ENCODE measurements at places on chromosomes 6 and 20.

GRCh38 chr20:16801919-16802651, 53.9 kb downstream of the OTOR start:
- DNase-seq, result no peak

DNA sequence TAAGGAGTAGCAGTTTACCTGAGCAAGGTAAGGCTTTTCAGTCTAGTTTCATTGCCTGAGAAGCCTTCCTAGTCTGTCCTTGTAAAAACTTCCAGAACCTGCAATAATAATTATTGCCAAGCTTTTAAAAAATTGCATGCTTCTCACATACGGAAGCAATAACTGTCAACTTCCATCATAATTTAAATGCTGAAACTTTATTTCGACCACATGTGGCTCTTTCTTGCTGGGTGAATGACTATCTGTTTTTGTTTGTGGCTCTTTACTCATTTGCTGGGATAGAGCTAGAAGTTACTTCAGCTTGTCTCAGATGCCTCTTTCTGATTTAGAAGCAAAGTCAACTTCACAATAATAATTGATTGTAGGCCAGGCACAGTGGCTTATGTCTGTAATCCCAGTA, 95.9 kb upstream of the COL21A1 start:
- no peak for DNase-seq

DNA sequence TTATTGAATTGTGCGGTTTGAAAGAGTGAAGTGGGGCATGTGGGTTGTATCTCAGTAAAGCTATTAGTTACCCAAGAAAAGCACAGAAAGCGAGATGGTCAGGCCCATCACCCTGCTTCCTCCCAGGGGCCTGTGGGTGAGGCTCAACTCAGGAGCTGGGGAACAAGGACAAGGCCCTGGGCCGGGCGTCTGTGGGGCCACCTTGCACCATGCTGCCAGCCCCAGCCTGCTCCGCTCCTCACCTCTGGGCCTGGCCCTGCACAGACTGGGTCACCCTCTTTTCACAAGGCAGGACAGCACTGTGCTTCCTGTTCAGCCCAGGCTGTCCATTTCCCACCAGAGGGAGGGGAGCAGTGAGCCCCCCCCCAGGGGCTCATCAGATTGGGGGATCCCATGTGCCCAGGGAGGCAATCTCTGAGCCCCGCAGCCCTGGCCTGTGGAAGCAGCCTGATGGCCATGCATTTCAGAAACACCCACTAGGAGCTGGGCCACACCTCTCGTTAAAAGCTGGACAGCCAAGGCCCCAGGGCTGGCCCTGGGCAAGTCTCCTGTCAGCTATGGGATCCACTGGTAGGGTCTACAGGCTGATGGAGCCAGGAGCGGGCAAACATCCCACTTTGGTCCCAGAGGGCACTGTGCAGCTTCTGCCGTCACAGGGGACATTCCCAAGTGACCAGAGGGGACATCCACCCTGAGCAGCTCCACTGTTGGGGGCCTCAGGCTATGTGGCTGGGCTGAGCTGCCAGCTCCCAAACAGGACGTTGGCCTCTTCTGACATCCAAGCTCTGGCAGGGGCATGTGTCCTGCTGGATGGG, 55.9 kb downstream of the YTHDF1 start:
- DNase-seq, result no peak

DNA sequence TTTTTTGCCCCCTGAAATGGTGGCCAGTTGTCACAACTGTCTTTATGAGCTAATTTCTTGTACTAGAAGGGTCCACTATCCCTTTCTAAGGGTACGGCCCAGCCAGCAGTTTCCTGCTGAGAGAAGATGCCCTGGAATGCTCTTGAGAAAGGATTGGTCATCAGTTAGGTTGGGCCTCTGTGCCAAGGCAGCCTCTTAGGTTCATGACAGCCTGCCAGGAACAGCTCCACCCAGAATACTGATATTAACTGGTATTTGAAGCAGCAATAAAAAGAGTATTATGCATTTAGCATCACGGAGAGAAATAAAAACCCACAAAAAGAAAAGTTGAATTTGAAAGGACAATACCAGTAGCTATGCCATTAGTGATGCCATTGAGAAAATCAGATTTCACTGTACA, 9.0 kb upstream of the HINT3 start:
- no peak for DNase-seq

GRCh38 chr20:49562311-49563014, 5.5 kb downstream of the PTGIS start:
- DNase-seq, result no peak

DNA sequence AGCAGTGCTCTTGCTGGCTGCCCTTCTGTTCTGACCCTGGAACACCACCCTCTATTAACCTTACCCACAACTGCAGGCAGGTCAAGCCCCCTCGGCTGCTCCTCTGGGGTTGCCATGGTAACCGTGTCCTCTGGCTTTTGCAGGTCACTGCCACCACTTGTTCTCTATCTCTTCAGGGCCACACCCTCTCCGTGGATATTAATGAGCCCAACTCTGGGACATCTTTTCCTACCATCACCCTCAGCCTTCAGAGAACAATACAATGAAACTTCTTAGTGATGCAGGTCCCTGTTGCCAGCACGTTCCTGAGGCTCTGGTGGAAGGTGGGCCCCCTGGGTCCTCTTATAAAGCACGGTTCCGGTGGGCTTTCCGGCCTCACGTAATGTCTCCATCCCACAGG, 30.8 kb upstream of the MICB start:
- no peak for DNase-seq

DNA sequence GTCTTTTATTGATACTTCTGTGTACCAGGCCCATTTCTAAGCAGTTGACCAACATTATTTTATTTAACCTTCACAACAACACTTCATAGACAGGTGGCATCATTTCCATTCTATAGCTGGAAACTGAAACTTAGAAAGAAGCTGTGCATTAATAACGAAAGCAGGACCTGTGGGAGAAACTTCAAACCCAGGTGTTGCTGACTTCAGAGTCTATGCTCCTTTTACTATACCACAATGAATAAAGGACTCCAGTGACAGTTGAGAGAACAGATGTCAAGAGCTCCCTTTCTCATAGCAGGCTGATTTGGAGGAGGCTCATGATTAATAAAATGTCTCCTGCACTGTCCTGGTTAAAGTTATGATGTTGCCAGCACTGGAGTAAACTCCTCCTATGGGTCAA, 56.6 kb upstream of the POU3F2 start:
- no peak for DNase-seq

GRCh38 chr6:20991910-20992309, 457.7 kb downstream of the CDKAL1 start:
- DNase-seq, result no peak

GRCh38 chr6:156689656-156690055, 87.5 kb upstream of the ARID1B start:
- no peak for DNase-seq

DNA sequence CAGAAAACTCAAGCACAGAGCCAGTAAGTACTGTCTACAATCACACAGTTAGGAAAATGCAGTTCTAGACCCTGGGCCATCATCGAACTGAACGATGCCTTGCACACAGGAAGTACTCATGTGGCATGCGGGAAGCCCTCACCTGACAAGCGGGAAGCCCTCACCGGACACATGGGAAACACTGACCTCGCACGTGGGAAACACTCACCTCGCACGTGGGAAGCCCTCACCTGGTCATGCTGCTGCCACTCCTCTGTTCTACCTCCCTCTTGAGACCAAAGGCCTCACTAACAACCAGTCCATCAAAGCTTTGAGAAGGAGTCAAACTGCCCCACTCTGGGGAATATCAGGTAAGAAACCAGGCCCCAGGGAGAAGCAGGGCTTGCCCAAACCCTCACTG, 105.6 kb upstream of the PTPRT start:
- DNase-seq, result no peak

- no peak for DNase-seq
Observed at GRCh38 chr6:140809694-140810101, 1323.0 kb upstream of the GJE1 start.

GRCh38 chr6:107639511-107639910, 149.6 kb downstream of the SOBP start:
- no peak for DNase-seq

- DNase-seq, result no peak
Observed at GRCh38 chr6:144087789-144088426, 7.5 kb downstream of the SF3B5 start.

- no peak for DNase-seq
Observed at GRCh38 chr20:46458866-46459750, 52.7 kb upstream of the ELMO2 start.

GRCh38 chr20:58646257-58646656, 4.8 kb upstream of the STX16 start:
- no peak for DNase-seq

GRCh38 chr6:168129292-168130167, 50.5 kb upstream of the FRMD1 start:
- no peak for DNase-seq

DNA sequence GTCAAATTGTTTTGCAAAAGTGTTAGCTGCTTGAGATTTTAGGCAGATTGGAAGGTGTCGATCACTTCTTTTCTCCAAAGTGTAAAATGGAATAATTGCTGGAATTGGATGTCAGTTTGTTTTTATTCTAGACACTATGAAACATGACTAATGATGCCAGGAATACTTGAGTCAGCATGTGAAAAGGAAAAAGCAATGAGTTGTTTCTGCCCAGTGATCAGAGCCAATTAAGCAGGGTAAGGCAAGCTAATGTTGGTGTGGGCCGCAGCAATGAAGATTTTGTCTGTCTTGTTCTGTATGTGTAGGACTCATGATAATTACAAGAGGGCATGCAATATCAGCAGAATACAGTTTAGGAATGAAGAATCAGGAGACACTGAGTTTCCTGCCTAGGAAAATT, 110.3 kb downstream of the CARMIL1 start:
- DNase-seq, result no peak

GRCh38 chr6:84284428-84285049, 57.1 kb upstream of the CEP162 start:
- no peak for DNase-seq

GRCh38 chr6:107823047-107823557, 1.0 kb downstream of the SCML4 start:
- no peak for DNase-seq

DNA sequence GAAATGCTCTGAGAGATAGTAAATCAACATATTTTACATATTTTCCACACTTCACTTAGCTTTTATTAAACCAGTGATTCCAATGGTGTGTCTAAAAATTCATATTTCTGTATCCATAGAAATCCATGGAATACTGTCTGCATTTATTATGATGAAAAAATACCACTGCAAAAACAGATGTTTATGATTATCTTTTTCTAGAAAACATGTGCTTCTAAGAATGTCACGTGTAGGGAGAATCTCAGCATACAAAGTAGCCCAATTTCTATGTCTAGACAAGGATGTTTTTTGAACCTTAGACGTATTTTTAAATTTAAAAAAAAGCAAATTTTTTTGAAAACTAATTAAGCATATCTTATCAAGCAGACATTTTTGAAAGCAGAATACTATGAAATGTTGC, 622.4 kb downstream of the TENT5A start:
- no peak for DNase-seq

- DNase-seq, result no peak
Observed at GRCh38 chr6:55141611-55142010, 32.7 kb upstream of the HCRTR2 start.

DNA sequence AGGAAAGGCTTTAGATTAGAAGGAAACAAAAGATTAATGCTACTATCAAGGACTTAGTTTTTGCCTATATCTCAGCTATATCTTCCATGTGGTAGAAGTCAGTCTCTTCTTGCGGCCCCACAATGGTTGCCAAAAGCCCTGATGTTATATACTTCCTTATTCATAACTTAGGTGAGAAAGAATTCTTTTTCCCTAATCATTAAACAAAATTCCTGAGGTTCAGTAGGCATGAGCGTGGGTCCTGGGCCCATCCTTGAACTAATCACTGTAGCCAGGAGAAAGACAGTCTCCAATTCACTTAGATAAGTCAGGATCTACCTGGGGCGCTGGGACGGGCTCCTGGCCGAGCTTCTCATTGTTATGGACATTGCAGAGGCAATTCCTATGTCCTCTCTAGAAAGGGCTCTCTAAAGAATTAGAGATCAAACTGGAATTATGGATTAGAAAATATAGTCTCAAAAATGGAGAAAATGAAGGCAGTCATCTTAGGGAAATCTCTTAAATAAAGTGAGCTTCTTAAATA, 134.3 kb downstream of the KIF6 start:
- no peak for DNase-seq

DNA sequence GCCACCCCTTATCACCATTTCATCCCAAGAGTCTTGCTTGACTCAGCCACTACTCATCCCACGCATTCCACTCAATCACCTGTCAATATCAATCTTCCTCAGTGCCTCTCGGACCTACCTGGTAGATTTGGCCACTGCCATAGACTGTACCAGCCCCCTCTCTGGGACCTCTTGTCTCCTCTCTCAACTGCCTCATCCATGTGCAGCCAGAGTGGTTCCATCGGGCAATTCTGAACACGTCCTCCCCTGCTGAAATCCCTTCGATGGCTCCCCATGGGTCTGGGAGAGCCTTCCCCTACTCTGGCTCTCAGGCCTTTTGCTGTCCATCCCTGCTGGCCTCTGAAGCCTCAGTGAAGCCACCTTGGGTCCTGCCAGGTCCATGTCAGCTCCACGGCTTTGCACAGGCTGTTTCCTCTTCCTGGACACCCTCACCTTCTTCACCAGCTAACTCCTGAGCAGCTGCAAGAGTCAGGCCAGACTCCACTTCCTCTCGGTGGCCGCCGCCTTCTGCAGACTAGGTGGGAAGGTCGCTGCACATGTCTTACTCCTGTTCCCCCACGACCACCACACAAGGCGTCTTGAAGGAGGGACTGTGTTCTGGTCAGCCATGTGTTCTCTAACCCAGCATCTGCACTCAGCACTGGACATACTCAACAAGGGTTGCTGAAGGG, 120.4 kb downstream of the TOX2 start:
- DNase-seq, result no peak

DNA sequence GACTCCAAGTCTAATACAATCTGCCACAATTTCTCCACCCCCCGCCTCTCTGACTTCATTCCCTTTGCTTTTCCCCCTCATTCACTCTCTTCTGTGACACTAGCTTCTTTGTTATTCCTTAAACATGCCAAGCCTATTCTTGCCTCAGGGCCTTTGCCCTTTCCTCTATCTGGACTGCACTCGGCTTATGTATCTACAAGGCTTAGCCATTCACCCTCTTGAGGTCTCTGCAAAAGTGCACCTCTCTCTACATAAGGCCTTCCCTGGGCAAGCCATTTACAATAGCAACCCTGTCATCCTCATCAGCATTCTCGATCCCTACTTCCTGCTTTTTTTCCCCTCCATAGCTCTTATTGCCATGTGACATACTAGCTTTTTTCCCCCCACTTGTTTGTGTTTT, 168.9 kb downstream of the PDSS2 start:
- DNase-seq, result no peak

Data from activated CD8-positive, alpha-beta memory T cell treated with anti-CD3 and anti-CD28 coated beads for 4 hours (primary cell).